Coronary artery (tissue), 2 donors: ENCODE measurements at places on chromosomes 1 and 21.

GRCh38 chr1:29880556-29880955, 644.2 kb downstream of the PTPRU start:
- no peak for DNase-seq

- no peak for DNase-seq
Observed at GRCh38 chr21:16037421-16037955, 307.7 kb downstream of the USP25 start.

- DNase-seq = no peak
Observed at GRCh38 chr1:214002472-214002871, 14.7 kb downstream of the PROX1 start.

- DNase-seq = no peak
Observed at GRCh38 chr1:222995620-222996309, 147.3 kb downstream of the TLR5 start.

- peak; percentile 91 for DNase-seq
Observed at GRCh38 chr21:41726970-41727783, 39.7 kb downstream of the RIPK4 start.

DNA sequence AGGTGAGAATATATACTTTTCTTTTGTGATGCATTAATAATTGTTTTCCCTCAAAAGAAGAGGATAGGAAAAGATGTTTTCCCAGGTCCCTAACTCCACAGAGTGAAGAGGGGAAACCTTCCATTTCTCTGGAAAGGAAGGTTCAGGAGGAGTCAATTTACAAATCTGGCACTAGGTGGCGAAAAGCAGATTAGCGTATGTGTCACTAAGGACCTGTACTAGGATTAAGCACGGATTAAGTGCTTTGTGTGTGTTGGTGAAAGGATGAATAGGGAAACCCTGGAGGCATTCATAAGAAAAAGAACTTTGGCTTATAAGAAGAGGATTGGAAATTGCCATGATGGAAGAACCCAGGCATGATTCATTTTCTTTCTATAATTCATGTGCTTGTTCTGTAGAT, 410.1 kb upstream of the PLXNA2 start:
- DNase-seq = no peak

DNA sequence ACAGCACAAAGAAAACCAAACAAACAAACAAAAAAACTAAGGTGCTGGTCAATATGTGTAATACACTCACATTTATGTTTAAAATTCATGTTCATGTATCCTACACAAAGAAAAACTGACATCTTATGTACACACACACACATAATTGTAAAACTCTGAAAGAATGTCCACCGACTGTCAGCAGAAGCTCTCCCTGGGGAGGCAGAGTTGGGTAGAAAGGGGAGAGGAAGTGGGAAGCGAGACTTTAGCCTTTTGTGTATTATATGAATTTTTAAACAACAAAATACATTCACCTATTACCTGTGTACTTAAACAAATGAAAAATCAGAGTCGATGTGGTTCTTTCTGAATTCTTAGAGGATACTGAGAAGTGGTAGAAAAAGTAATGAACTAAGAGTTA, 88.3 kb downstream of the ABCA4 start:
- no peak for DNase-seq

DNA sequence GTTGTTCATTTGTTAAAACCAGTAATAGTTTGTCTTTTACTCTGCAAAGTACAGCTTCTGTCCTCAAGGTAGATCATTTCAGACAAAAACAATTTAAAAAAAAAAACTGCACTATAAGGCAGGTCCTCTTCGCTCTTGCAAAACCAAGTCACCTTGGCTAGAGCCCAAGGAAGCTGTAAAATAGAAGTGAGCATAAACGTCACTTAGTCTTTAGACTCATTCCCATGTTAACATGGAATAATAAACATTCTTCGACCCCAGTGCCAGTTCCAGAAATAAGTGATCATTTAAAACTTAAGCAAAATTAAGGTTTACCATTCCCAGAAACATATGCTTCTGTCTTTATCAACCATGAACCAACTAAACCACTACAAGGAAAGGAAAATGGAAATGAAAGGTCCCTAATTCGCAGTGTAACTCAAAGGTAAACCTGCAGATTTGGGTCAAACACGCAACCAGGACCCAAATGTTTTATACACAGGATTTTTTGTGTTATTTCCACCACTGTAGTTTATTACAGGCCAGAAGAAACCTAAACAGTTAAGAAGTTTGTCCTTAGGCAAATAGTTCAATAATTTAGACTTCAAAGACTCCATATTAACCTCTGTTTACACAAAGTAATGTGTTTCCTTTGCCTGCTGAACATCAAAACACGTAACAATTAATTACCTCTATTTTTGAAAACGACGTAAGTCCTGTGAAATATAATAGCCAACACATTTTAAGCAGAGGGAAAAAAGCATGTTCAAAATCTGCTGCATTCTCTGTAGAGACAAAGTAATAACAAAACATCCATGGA, 54.6 kb downstream of the TGFBR3 start:
- no peak for DNase-seq

GRCh38 chr1:178196631-178197030, 102.7 kb downstream of the RASAL2 start:
- no peak for DNase-seq

DNA sequence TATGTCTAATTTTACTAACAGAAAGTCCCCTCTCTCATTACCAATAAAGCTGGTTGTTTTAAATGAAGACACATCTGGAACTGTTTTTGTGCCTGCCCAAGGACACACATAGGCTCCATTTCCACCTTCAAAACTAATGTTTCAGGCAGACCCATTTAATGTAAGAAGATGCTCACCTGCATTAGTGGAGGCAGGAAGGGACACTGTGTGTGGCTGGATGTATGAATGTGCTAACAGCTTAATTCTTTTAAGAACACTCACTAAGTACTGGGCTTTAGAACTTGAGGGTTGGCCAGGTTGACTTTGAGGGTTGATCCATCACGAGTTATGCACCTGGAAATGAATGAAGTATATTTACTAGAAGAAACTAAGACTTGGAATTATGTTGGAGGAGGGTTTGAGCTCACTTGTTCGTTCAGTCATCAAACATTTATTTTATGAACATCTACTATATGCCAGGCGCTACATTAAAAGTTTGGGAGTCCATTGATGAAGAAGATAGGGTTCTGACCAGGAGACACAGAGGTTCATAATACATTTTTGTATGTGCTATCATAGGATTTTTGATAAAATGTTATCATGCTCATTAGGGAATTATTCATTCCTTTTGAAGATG, 5.4 kb downstream of the JUN start:
- DNase-seq = no peak

GRCh38 chr1:200279810-200280411, 129.9 kb downstream of the ZNF281 start:
- no peak for DNase-seq

- DNase-seq = no peak
Observed at GRCh38 chr1:113657126-113657525, 102.2 kb downstream of the PHTF1 start.

DNA sequence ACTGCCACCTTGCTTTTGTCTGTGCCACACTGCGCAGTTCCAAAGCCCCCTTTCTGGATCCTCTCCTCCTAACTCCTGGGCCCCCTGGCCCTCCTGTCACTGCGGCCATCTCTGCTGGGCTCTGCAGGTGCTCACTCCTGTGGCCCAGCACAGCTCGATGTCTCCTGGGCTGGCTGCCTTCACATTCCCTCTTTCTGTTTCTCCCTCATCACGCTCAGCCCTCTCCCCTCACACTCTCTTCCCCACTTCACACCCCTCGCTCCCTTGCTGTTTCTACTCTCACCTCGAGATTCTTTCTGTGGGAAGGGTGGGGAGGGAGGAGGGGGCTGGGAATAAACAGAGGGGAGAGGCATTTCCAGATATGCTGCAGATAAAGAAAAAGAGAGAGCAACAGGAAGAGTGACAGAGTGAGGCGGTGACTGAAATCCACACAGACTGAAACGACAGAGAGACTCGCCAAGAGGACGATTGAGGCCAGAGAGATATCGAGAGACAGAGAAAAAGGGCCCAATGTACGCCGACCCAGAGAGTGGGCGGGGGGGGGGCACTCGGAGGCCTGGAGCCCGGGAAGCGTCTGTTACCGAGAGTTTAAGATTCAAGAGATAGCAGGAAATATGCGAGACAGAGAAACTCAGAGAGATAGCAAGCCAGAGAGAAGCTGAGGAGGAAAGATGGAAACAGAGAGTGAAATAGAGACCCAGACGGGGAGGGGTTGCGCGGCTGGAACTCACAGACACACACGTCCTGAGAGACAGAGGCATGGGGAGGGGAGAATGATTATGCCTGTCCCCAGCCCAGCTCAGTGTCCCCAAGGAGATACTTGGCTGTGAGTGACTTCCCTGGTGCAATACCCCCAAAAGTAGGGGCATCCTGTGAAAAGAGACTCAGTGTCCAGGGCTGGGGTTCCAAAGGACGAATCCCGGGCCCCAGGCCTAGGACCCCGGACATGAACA, 666 bp downstream of the CSF3R start:
- no peak for DNase-seq

DNA sequence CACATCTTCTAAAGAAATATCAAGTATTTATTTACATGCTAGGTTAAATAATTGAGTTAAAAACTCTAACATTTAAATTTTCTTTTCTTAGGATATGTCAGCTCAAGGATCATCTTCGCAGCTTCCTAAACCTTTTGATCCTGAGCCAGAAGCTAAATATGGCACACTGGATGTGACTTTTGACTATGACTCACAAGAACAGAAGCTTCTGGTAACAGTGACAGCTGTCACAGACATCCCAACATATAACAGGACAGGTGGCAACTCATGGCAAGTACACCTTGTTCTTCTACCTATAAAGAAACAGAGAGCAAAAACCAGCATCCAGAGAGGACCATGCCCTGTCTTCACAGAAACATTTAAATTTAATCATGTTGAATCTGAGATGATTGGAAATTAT, 132.7 kb upstream of the SERTAD4 start:
- no peak for DNase-seq

GRCh38 chr1:181166377-181167196, 78.1 kb downstream of the IER5 start:
- DNase-seq = no peak

DNA sequence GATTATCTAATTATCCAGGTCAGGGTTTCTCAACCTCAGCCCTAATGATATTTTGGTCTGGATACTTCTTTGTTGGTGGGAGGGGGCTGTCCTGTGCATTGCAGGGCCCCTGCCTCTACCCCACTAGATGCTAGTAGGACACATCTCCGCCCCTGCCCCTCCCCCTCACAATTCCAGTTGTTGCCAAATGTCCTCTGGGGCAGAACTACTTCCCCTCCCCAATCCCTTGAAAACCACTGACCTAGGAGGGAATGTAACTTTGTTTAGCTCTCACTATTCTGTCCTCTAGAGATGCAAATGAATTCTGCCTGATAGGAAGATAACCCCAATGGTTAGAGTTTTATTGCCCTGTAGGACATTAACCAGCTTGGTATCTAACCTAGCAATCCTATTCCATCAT, 8.1 kb downstream of the CACNA1S start:
- no peak for DNase-seq

DNA sequence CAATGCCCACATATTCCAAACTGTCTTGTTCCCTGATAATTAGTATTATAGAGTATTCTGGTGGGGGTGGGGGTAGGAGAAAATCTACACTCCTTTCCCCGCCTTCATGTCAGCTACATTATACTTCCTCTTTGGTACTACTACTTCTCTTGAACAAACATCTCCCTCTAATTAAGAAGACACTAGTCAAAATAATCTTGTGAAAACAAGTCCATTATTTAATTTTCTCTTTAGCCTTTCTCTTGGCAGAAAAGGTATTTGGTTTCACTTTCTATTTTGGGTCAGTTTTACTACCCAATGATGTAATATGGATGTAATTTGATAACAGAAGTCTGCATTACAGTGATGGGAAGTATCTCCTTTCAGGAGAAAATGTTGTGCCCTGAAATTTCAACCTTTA, 22.5 kb downstream of the NTMT2 start:
- DNase-seq = no peak

GRCh38 chr1:151579436-151580225, 32.2 kb upstream of the SNX27 start:
- no peak for DNase-seq

DNA sequence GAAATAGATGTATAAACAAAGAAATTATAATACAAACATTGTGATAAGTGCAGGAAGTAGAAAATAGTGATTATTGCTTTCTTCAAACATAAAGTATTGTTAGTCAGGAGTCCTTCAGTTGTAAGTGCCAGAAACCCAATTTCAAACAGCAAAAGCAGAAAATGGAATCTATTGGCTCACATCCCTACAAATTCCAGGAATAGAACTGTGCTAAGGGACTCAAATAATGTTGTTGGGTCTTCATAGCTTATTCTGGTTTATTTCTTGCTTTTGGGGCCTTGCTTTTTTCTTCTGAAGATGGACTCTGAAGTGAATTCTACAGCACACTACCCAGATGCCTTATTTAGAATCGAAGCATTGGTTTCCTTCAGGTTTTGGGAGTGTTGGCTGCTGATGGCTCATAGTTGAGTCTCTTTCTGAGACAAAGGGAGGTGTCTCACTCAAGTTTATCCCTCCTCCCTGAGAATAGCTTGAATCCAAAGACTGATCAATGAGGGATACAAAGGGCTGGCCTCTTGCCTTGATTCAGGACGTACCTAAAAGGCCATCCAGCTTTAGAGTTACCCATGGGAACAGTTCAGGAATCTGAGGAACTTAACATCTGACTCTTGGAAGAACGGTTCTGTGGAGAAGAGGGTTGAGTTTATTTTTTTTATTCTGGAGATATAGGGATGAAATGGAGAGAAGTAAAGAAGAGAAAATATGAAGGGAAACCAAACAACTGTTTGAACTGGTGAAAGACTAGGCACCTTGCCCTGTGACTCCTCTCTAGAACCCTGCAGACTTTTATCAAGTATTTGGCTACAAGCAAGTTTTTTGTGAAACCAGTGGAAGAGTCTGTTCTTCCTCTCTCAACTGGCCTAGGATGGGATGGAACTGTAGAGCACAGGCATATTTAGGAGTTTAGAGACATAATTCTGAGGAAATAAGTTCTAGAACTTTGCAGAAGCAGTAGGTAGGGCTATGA, 39.0 kb upstream of the ATG4C start:
- no peak for DNase-seq

- no peak for DNase-seq
Observed at GRCh38 chr1:18309552-18310155, 171.1 kb upstream of the KLHDC7A start.

DNA sequence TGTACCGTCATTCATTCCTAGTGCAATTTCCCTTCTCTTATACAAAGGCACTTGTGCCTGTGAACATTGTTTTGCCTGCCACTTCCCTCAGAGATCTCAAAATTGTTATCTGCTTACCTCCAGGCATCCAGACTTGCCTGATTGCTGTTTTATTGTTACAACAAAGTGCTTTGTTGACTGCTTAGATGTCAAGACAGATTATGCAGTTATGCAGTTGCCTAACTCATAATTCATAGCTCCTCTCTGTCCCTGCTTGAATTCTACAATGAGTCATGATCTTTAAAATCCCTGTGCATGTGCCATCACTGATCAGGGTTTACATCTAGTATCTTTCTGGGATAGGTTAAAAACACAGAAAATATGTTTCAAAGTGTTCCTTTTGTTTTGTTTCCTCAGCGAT, 24.5 kb downstream of the CXADR start:
- no peak for DNase-seq

- DNase-seq = no peak
Observed at GRCh38 chr1:81366173-81366572, 434.6 kb upstream of the ADGRL2 start.
